Lung (tissue), 17 donors: ENCODE measurements at places on chromosomes 5 and 9. TPM values are rescaled to one million over a fixed set of nuclear protein-coding genes. Genes with fewer than 3 reads are reported as not detected.

GRCh38 chr5:51392689-51393199 is 9.5 kb downstream of the ISL1 start:
- DNase-seq = no peak
- H3K27ac ChIP-seq = no peak overlapping the region
- no peak overlapping the region for H3K4me3 ChIP-seq
- peaks cover 31% of the 10 kb centered on the region for H3K27me3 ChIP-seq

Gene SLC35D2
- total RNA-seq = 22.7 TPM

GRCh38 chr5:41869151-41869723 is 988 bp downstream of the OXCT1 start:
- no peak for DNase-seq
- H3K4me3 ChIP-seq = peak overlapping the region; percentile 76
- no peaks in the 10 kb centered on the region for H3K4me1 ChIP-seq
- H3K27me3 ChIP-seq = no peaks in the 10 kb centered on the region
- H3K27ac ChIP-seq = peak overlapping the region; percentile 94

DNA sequence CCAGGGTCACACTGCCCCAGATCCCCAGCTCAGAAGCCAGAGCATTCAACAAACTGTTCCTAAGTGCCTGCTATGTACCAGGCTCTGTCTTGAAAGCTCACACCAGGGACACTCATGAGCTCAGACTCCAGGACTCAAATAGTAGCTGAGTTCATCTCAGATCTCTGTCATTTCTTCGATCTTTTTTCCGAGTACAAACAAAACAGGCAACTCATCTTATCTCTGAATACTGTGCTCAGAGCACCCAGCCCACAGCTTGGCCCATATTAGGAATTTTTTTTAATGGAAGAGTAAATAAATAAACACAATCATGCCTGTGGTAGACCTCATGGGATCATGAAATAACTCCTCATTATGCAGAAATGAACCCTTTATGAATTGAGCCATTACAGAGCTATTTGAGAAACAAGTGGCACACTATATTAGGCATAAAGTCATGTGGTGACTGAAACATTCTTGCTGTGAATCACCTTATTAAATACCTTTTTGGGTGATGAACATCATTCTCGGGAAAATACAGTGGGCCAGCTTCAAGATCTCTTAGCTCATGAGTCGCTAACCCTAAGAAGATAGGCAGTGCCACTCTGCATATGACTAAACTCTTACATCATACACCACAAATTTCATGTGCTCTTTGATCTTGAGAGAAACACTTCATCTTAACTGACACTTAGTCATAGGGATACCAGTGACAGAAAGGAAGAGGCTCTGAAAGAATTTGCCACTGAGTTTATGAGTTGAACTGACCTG is 9.9 kb downstream of the SH3RF2 start:
- no peaks in the 10 kb centered on the region for H3K36me3 ChIP-seq
- H3K4me1 ChIP-seq = peaks cover 3% of the 10 kb centered on the region
- peaks cover 2% of the 10 kb centered on the region for H3K27me3 ChIP-seq
- no peak overlapping the region for H3K4me3 ChIP-seq

DNA sequence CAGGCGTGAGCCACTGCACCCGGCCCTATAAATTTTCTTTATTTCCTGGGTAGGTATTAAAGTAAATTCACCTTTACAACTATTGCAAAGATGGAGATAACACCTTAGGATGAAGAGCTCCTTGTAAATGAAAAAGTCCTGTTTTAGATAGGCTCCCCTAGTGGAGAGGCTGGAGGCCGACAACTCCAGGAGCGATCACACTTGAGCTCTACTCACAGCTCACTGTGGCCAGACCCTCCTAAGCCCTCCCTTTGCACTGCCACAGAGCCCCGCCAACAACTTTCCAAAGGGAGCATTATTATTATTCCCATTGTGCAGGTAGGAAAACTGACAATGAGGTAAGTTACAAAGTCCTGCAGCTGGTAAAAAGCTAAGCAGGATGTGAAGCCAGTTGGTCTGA is 139.1 kb upstream of the ERCC6L2 start:
- no peak overlapping the region for H3K4me3 ChIP-seq
- no peak overlapping the region for H3K27ac ChIP-seq
- no peaks in the 10 kb centered on the region for H3K36me3 ChIP-seq
- no peak for DNase-seq
- H3K4me1 ChIP-seq = peaks cover 27% of the 10 kb centered on the region

DNA sequence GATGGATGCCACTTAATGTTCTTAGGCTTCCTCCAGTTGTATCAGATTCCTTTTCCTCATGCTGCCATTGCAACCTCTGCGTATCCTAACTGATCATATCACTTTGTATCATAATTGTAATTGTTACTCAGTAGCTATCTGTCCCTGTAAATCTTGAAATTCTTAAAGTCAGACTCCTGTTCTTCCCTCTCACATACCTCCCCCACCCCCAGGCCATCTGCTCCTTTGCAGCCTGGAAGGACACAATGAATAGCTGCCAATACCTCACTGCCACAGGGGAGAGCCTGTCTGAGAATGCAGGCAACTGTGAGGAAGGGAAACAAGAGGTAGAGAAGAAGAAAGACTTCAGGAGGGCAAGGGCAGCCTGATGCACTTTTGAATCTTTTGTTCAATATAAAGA is 228.5 kb downstream of the ENC1 start:
- no peaks in the 10 kb centered on the region for H3K27me3 ChIP-seq
- no peak for DNase-seq
- no peak overlapping the region for H3K27ac ChIP-seq
- H3K36me3 ChIP-seq = no peaks in the 10 kb centered on the region

Gene PCDHB9
- total RNA-seq = 1.8 TPM

DNA sequence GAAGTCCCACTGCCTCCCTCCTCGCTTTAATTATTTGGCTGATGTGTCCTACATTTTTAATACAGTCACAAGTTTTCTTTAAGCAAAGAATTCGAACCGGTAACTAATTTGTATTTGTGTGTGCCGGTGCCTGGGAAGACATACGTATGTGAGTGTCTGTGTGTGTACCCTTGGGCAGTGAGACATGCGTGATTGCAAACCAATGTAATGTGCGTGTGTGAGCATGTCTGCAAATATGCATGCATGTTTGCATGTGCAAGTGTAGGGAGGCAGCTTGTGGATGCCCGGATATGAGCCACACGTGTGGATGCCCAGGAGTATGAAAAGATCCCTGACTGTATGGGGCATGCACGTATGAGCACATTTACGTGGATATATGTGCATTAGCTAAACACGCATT is 44.4 kb upstream of the NEK6 start:
- peaks cover 18% of the 10 kb centered on the region for H3K4me1 ChIP-seq
- DNase-seq = no peak
- no peaks in the 10 kb centered on the region for H3K27me3 ChIP-seq
- no peaks in the 10 kb centered on the region for H3K36me3 ChIP-seq
- no peak overlapping the region for H3K4me3 ChIP-seq
- H3K27ac ChIP-seq = no peak overlapping the region
